Activated CD8-positive, alpha-beta memory T cell treated with anti-CD3 and anti-CD28 coated beads for 4 hours (primary cell): ENCODE measurements at places on chromosomes 6 and 20.

DNA sequence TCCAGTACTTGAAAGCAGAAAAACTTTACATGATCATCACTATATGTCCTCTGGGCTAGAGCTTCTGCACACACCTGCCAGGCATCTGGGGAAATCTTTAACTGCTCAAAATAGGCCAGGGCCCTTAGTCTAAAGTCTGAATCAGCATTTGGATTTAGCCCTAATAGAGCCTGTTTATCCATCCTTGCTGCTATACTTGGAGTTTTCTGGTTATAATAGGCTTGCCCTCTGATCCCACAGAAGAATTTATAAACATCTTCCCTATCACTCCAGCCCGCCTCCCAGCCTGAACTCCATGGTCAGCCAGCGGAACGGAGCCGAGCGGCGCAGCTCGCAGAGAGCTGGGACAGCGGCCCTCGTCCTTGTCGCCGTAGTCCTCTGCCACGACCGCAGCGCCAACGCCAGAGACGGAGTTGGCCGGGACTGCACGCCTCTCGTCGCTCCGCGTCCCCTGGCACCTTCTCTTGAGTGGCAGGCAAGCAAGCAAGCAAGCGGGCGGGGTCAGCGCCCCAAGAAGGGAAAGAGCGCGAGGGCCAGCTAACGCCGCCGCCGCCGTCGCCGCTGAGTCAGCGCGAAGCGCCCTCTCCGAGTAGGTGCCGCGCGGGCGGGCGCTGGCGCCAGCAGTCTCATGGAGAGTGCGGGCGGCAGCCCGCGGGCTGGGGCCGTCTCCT, 25.4 kb upstream of the ASIP start:
- no peak for DNase-seq

- no peak for DNase-seq
These were observed 270.8 kb downstream of the BMP7 start for GRCh38 chr20:56995635-56996075.

DNA sequence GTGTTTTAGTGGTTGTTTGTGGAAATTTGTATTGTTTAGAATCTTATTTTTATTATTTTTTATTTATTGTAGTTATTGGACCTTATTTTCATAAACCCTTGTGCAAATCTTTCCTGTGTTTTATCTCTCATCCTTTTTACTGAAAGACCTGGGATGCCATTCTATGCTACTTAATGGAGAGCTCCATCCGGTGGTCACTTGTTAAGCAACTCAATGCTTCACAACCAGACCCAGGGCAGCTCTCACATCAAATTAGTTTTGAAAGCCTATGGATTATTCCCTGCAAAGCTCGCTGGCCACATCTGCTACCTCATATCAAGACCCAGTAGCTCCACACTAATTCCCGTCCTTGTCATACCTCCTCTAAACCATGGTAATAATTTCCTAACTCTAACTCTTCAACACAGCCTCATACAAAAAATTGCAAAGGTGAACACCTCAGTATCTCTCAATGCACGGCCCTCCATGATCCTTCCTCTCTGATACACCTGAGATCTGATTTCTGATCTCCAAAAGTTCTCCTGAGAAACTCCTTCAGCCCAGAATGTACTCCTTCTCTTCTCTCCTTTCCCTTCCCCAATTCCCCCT, 296.6 kb upstream of the MANEA start:
- DNase-seq = no peak

GRCh38 chr6:33217246-33217645, 8.9 kb downstream of the RING1 start:
- DNase-seq = no peak

- DNase-seq = no peak
These were observed 149.3 kb downstream of the CFAP61 start for GRCh38 chr20:20201639-20202038.

DNA sequence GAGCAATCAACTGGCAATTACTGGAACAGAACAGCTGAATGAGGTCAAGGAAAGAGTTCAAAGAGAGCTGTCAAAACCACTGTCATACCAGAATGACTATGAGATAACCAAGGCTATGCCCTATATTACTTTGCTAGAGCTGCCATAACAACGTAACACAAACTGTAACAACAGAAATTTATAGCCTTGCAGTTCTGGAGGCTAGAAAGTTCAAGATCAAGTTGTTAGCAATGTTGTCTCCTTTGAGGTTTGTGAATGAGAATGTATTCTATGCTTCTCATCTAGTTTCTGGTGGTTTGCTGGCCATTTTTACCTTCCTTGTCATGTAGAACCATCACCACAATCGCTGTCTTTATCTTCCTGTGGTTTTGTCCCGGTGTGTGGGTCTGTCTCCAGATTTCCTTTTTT, 1323.0 kb upstream of the GJE1 start:
- no peak for DNase-seq

DNA sequence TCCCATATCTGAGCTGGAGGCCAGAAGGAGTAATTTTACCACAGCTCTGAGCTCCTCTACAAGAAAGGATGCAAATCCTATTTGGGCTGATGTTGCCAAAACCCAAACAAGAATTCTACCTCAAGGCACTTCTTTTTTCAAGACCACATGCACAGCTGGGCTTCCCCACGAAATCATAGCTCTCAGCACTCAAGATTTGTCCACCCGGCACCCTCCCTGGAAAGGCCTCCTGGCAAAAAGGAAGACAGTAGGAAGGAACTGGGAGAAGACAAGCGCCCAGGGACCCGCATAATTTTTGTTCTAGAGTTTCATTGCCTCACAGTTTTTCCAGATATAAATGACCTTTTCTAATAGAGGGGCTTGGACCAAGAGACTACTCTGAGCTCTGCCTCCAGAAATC, 90.5 kb downstream of the BANF2 start:
- DNase-seq = no peak

GRCh38 chr20:17666481-17666880, 15.6 kb downstream of the RRBP1 start:
- DNase-seq = no peak

- DNase-seq = no peak
These were observed 199.8 kb upstream of the SASH1 start for GRCh38 chr6:148142821-148143220.

DNA sequence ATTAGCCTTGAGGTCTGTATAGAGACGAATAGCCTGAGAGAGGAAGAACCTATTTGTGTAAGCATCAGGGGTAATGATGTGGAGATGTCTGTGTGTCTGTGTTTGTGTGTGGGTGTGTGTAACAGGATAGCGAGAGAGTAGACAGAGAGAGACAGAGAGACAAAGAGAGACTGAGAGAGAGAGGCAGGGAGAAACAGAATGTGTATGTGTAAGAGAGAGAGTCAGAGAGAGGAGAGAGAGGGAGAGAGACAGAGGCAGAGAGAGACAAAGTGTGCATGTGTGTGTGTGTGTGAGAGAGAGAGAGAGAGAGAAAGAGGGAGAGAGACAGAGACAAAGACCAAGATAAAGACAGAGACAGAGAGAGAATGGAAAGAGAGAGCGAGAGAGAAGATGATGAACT, 396.1 kb downstream of the PAX1 start:
- DNase-seq = no peak
